ENCODE measurements at places on chromosomes 3 and 15.

DNA sequence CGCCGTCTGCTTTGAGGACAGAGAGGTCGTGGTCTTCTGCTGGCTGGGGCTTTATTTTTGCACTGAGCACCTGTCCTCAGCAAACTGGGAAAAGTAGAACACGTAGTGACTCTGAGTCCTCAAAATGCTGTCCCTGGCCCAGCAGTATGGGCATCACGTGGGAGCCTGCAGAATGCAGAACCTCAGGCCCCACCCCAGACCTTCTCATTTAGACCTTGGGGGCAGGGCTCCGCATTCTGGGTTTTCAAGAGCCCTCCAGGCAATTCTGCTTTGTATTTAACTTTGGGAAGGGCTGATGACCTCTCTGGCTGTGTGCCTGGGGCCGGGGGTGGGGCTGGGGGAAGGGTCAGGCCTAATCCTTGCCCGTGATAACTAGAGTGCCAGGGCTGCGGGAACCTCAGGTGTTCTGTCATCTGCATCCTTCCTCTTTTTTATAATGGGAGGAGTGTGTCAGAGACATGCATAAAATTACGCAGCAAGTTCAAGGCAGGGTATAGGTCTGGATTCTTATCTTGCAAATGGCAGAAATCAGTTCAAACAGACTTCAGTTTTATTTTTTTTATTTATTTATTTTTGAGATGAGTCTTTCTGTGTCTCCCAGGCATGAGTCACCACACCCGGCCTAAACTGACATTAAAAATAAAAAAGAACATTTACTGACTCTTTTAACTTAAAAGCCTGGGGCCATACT lies 11.1 kb downstream of the SLC6A6 start:
- no peak for DNase-seq

DNA sequence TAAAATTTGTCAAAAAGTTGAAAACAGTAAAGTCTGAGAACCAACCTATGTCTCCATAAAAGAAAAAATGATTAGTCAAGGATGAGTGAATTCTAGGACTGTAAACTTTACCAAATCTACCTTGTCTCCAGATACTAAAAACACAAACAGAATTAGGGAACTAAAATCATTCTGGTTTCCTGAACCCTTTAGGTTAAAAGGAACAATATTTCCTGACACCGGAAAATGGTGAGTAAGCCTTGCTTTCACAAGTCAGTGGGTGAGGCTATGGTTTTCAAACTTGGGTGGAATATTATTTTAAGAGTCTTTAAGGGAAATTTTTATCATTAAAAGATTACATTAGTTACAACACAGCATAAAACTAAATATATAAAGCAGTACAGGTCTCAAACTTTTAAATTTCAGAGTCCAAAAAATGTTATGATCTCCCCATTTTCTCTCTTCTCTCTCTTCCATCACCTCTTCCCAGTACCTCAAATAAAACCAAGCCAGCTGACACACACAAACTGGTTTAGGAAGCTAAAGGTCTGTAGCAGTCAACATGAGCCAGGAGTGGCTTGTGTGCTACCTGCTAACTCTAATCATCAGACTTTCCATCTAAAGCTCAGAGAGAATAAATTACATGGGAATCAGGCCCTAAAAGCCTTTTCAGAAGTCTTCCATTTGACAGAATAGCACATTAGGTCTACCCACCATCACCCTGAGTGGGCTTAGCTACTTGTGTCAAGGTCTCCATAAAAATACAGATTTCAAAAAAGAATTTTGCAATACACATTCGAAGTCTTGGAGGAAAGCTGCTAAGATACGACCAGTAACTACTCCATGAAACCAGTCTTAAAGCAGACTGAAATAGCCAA lies 2.2 kb downstream of the SLC12A6 start:
- no peak for DNase-seq

GRCh38 chr3:161560008-161560637 lies 63.5 kb downstream of the OTOL1 start:
- no peak for DNase-seq

GRCh38 chr3:10306156-10306555 lies 13.4 kb upstream of the GHRL start:
- no peak for DNase-seq

GRCh38 chr15:83064859-83065258 lies 2.2 kb downstream of the BTBD1 start:
- no peak for DNase-seq

DNA sequence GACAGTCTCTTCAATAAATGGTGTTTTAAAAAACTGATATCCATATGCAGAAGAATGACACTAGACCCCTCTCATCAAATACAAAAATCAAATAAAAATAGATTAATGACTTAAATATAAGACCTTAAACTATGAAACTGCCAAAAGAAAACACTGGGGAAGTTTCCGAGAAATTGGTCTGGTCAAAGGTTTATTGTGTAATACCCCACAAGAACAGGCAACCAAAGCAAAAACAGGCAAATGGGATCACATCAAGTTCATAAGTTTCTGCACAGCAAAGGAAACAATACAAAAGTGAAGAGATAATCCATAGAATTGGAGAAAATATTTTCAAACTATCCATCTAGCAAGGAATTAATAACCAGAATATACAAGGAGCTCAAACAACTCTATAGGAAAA lies 126.2 kb downstream of the GOLIM4 start:
- no peak for DNase-seq

GRCh38 chr15:59116141-59116540 lies 11.2 kb downstream of the CCNB2 start:
- no peak for DNase-seq

DNA sequence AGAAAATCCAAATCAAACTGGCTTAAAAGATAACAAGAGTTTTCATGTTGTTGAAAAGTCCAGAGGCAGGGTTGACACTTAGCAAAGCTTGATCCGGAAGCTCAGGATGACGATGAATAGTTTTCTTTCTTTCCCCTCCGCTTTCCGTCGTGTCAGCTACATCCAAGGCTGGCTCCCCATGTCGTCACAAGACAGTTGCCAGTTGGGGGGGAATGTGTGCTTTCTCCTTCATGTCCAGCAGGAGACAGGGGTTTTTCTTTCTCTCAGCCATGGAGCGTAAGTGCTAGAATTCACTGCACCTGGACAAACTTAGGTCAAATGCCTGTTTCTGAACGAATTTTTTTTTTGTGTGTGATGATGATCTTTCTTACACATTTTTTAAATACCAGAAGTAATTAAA lies 273.8 kb upstream of the RGMA start:
- DNase-seq, result no peak

- no peak for DNase-seq
Observed at GRCh38 chr3:192831111-192831644, 86.5 kb downstream of the MB21D2 start.

- no peak for DNase-seq
Observed at GRCh38 chr3:66904831-66905493, 93.1 kb upstream of the KBTBD8 start.

- no peak for DNase-seq
Observed at GRCh38 chr3:139117136-139117675, 72.5 kb upstream of the PRR23C start.

DNA sequence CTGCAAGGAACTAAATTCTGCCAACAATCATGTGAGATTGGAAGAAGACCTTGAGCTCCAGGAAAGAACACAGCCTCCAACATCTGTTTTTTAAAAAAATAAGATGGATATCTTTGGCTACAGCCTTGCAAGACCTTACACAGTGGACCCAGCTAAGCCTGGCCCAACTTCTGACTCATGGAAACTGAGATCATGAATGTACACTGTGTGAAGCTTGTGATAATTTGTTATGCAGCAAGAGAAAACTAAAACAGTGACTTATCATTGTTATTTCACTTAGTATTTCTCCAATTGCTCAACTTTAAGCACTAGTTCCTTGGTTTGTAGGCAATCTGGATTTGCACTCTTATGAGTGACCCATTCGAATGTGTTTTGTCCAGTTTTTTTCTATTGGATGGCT lies 29.3 kb downstream of the SHQ1 start:
- DNase-seq, result no peak

GRCh38 chr3:70899816-70900215 lies 587.4 kb upstream of the MDFIC2 start:
- DNase-seq, result no peak

- DNase-seq, result no peak
Observed at GRCh38 chr15:92934716-92935115, 34.6 kb downstream of the CHD2 start.

- DNase-seq, result no peak
Observed at GRCh38 chr3:49352890-49353421, 5.2 kb downstream of the GPX1 start.

DNA sequence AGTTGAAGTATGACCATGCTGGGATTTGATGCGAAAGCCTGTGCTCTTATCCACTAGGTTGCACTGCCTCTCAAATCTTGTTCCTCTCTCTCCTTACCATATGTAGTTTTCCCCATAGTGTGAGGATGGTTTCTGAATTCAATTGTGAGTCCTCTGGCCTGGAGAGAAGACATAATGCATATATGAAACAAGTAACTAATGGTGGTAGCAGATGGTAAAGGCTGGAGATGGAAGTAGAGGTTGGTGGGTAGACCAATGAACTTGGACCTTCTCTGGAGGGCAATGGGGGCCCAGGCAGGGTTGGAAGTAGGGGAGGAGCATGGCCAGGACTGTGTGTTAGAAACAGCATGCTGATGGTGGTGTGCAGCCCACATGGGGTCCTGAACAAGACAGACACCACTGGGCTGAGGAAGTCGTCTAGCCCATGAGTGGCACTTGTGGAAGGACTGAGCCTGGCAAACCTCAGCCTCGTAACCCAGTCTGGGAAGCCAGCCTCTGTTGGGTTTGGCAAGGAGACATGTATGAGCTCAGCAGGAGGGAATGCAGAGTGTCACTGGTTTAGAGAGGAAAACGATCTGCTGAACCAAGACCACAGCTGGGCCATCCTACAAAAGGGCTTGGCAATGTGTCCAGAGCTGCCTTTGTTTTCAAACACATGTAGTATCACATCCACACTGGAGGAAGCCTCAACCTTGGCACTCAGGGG lies 18.5 kb upstream of the LMCD1 start:
- DNase-seq, result no peak

DNA sequence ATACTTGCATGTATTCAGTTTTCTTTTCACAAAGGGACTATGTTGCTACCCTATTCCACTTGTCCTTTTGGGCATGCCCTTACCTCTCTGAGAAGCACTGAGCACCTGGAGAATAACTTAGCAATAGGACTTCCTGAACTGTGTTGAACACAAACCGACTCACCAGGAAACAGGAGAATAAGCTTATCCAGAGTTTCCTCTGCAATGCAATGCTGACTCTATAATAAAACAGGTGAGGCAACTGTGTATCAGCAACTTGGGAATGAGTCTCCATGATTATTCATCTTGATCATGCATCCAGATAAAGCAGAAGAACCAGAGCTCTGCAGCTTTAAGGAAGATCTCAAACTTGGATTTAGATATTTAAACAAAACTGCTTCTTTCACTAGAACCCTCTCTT lies 806.5 kb downstream of the IGSF11 start:
- DNase-seq, result no peak

DNA sequence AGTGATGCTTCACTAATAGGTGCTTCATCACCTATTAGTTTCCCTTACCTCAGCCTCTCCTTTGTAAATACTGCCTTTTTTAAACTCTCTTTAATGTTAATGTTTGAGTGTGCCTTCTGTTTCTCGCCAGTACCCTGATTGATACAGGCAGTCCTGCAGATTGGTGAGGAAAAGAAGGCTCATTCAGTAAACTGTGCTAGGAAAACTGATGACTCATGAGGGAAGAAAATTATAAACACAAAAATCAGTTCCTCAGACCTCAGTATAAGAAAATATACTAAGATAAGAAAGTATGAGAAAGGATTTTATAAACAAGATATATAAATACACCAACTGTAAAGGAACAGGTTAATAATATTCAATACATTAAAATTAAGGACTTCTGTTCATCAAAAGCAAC lies 54.8 kb upstream of the OXTR start:
- DNase-seq, result no peak

DNA sequence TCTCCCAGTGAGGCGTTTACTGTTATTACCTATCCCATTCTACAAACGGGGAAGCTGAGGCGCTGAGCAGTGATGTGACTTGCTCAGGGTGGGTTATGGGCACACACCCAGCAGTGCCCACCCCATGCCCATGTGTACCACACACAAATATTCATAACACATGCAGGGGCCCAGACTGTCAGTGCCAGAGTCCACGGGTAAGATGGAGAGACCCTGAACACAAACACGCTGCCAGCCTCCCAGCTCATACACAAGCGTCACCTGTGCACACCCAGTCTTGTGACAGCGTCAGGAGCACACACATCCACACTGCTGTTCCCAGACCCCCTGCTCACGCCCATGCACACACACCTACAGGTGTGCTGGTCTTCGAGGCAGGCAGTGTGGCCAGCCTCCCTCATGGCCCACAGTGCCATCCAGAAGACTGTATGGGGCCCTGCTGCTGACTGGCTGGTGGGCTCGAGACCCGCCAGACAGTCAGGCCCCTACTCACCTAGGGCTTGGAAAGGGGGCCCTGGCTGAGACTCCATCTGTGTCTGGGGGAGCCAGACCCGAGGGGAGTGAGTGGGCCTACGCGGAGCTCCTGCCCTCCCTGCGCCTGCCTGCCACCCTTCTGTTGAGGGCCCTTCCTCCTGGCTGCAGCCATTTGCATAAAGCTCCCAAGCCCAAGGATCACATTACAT lies 39.4 kb downstream of the DNAJB8 start:
- DNase-seq, result no peak

DNA sequence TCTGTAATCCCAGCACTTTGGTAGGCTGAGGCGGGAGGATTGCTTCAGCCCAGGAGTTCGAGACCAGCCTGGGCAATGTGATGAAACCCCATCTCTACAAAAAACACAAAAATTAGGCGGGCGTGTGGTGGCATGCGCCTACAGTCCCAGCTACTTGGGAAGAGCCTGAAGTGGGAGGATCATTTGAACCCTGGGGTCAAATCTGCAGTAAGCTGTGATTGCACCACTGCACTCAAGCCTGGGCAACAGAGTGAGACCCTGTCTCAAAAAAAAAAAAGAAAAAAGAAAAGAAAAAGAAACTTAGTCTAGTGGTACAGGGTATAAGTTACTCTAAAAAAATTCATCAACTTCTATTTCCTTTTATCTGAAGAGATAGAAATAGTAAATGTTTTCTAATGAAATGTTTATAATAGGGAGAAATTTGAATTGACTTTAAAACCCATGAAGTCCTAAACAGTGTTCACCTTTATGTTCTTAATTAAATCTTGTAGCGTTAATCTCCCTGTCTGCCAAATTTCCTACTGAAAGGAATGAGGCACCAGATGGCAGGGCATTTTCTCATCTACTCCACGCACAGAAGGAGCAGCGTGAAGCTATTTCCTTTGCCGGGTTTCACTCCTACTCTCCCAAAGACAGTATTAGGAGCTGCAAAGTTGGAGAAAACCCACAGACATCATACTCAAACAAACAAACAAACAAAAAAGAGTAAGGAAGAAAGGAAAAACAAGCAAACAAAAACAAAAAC lies 1.9 kb downstream of the PCLAF start:
- no peak for DNase-seq

- DNase-seq, result no peak
Observed at GRCh38 chr3:66107855-66108254, 69.1 kb upstream of the MAGI1 start.

- no peak for DNase-seq
Observed at GRCh38 chr15:57395292-57395691, 19.0 kb downstream of the CGNL1 start.

GRCh38 chr3:57557085-57557537 lies 1.0 kb downstream of the PDE12 start:
- peak; percentile 5 for DNase-seq

- no peak for DNase-seq
Observed at GRCh38 chr15:67240235-67241131, 14.0 kb downstream of the AAGAB start.
